Activated naive CD8-positive, alpha-beta T cell treated with anti-CD3 and anti-CD28 coated beads, Interleukin-2, amount 10 ng/mL, durations not matched to agents 7 days and 5 days (primary cell): ENCODE measurements at places on chromosomes 5 and 9. TPM values are rescaled to one million over a fixed set of nuclear protein-coding genes. Genes with fewer than 3 reads are reported as not detected.

The STK10 gene
- 320 TPM for total RNA-seq

The TLX3 gene
- total RNA-seq, result not detected

The DRD1 gene
- not detected for total RNA-seq

The PALM2AKAP2 gene
- total RNA-seq, result not detected

DNA sequence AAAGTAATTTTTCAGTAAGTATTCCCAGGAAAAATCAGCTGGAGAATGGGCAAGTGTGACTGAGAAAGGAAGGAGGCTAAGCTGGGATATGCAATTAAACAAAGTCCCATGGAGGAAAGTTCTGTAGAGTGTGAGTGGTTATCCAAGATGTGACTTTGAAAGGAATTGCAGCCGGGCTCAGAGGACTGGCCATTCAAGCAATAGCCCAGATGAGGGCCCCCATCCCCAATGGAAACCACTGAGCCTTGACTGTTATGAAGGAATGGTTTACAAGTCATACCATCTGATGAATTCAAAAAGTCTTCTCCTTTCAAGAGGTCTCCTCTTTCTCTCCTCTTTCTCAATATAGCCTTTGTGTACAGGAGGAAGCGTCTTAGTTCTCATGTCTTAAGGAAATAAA lies 6.5 kb downstream of the LVRN start:
- no peak for DNase-seq

DNA sequence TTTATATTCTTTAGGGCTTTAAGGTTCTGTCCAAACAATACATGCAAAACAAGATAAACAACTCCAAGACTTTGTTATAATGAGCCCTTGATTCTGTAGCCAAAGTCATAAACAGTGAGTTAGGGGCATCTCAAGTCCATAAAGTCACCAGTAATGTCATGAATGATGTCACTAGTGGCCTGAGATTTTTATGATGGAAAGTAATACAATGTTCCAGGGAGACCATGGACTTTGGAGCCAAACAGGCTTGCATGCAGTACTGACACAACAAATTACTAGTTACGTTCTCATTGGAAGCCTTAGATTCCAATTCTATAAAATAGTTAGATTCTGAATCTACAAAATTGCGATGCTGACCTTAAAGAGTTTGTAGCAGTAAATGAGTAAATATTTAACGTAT lies 280.0 kb downstream of the HINT1 start:
- no peak for DNase-seq

- DNase-seq, result no peak
These were observed 160.2 kb downstream of the DENND1A start for GRCh38 chr9:123769719-123770118.

DNA sequence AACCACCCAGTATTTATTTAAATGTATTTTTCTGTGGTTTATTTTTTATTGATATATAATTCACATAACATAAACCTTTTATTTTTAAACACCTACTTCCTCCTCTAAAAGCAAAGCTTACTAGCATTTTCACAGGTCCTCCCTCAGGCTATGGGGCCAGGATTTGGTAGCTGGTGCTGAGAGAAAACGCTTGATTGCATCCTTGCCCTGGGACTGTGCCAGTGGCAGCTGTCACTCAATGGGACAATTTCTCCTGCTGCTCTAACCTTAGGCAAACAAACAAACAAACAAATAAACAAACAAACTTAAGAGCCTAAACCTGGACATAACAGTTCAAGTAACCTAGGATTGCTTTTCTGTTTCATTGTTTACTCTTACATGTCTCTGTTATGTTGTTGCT lies 102.7 kb downstream of the FOCAD start:
- DNase-seq, result no peak

- no peak for DNase-seq
These were observed 30.3 kb upstream of the SPATA31C2 start for GRCh38 chr9:88168564-88168963.

- DNase-seq, result no peak
These were observed 134.3 kb upstream of the ICE1 start for GRCh38 chr5:5288201-5288600.
